MCF 10A (cell line): ENCODE measurements at places on chromosomes 6 and 20.

GRCh38 chr6:147983581-147984366 lies 358.9 kb upstream of the SASH1 start:
- no peak for DNase-seq

DNA sequence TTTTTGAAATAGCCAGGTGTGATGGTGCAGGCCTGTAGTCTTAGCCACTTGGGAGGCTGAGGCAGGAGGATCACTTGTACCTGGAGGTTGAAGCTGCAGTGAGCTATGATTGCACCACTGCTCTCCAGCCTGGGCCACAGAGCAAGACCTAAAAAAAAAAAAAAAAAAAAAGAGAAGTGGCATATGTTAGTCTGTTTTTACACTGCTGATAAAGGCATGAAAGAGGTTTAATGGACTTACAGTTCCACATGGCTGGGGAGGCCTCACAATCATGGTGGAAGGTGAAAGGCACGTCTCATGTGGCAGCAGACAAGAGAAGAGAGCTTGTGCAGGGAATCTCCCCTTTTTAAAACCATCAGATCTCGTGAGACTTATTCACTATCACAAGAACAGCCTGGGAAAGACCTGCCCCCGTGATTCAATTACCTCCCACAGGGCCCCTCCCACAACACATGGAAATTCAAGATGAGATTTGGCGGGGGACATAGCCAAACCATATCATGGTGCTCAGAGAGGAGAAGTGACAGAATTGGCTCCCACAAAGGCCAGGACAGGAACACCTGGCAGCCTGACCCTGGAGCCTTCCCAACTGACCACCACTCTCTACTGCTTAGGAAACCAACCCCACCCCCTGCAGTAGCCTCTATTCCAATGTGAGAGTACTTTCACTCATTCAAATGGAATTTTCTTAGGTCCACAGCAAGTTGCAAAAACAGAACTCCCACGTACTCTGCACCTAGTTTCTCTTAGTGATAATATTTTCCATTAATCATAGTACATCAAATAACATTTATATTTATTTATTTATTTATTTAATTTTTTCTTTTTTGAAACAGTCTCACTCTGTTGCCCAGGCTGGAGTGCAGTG lies 29.8 kb downstream of the ARHGAP40 start:
- no peak for DNase-seq

- DNase-seq: peak; percentile 97
Observed at GRCh38 chr6:42338744-42339222, 112.9 kb downstream of the TRERF1 start.

GRCh38 chr20:49245921-49246740 lies 26.9 kb downstream of the DDX27 start:
- peak; percentile 62 for DNase-seq

GRCh38 chr20:15889061-15889460 lies 684.2 kb downstream of the KIF16B start:
- no peak for DNase-seq

DNA sequence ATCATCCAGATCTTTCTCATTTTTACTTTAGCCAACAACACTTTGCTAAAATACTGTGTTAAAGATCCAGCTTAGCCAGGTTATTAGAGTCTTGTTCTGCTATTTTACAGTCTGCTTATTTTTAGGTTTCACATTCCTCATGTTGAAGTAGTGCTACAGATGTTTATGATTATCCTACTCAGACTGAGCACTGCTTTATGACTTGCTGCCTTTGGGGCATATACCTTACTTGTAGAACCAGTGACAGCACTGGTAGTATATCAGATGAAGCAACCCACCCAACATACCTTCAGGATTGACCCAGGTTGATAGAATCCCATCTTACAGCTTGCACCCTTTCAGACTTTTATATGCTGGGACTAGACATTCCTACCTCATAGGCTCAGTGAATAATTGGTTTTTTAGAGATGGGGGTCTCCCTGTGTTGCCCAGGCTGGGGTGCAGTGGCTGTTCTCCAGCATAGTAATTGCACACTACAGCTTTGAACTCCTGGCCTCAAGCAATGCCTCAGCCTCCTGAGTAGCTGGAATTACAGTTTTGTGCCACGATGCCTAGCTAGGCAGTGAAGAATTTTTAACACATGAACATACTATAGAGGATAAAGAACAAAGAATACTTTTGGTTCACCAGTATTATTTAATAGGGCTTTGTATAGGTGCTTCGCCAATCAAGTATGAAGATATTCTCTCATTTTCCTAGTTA lies 63.8 kb upstream of the DYNLRB1 start:
- no peak for DNase-seq
